IPS DF 19.7 (cell line): ENCODE measurements at places on chromosomes 16 and 17.

DNA sequence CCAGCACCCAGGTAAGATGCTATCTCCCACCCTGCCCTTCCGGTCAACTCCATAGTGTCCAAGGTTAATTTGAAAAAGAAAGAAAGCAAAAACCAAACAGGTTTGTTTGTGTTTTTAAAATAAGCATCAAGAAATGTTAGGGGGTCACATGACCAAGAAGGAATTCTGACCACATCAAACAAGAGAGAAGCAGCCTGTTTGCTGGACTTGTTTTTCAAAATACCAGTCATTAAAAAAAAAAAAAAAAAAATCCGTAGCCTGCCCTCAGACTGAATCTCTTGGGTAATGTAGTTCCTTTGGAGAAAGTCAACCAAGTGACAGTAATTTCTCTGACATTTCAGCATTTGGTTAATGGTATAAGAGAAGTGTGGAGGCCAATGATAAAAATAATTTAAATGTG, 38.4 kb downstream of the HNF1B start:
- DNase-seq: no peak

GRCh38 chr17:60390186-60390585, 1.7 kb downstream of the USP32 start:
- DNase-seq: no peak

DNA sequence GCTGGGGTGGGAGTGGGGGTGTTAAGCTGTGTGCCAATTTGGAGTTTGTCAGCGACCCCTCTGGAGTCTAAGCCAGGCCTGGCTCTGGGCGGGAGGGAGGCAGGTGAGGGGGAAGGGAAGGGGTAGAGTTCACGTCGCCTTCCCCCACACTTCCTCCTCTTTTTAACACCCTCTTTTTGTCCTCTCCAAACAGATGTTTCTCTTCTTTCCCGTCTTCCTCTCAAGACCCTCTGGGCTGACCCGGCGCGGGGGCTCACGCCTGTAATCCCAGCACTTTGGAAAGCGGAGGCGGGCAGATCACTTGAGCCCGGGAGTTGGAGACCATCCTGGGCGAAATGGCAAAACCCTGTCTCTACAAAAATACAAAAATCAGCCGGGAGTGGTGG, 3.3 kb downstream of the HOXB1 start:
- DNase-seq: no peak

- peak; percentile 20 for DNase-seq
These were observed 33.7 kb downstream of the GDE1 start for GRCh38 chr16:19488213-19488640.

DNA sequence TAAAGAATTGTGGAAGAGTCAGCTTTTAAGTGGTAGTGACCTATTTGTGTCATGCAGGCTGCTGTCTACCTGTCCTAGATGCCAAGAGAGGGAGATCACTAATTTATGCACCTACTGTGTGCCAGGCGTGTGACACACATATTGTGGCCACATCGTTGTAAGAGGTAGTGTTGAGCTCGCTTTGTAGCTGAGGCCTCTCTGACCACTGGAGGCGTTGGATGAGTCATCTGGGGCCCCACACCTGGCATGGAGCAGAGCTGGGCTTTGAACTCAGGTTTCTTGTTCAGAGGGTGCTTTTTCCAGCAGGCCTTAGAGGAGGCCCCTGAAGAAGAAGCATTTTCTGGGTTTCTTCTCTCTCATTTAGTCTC, 52.3 kb upstream of the LGALS9 start:
- DNase-seq: no peak

DNA sequence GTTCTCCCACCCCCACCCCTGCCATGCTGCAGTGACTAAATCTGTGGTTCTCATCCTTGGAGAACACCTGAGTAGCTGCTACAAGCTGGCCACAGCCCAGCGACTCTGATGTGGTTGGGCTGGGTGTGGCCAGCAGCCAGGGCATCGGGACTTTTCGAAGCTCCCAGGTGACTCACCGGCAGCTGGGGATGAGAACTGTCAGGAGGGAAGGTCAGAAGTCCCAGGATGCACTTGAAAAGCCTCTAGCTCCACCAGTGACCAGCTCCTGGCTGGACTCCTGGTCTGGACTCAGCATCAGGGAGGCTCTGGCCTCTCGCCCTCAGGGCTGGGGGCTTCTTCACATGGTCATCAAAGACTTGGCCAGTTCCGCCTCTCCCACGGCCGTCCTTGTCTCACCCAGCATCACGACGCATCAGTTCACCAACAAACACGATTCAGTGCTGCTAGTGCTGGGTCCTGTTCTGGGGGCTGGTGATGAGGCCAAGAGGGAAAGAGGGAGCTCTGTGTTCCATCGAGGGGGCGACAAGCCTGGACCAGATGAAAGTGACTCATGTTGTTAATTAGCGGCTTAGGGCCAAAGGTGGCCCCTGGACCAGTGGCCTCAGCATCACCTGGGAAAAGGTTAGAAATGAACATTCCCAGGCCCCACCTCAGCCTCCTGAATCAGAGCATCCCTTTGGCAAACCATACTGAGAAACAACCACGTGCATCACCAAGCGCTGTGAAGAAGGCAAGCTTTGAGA, 3.9 kb upstream of the C17orf99 start:
- DNase-seq: no peak

- DNase-seq: no peak
These were observed 6.1 kb downstream of the GOT2 start for GRCh38 chr16:58727796-58728568.

GRCh38 chr16:70577256-70577698, 53.7 kb downstream of the SF3B3 start:
- no peak for DNase-seq

- no peak for DNase-seq
These were observed 3.3 kb upstream of the ZC3H7A start for GRCh38 chr16:11800382-11800718.

- DNase-seq: no peak
These were observed 328.0 kb downstream of the TMEM114 start for GRCh38 chr16:8262299-8262698.

- DNase-seq: no peak
These were observed 171.7 kb downstream of the ZFHX3 start for GRCh38 chr16:72876221-72876620.

GRCh38 chr16:78639775-78640174, 540.3 kb downstream of the WWOX start:
- DNase-seq: no peak

- DNase-seq: no peak
These were observed 44.3 kb downstream of the PMP22 start for GRCh38 chr17:15220785-15221184.

- DNase-seq: no peak
These were observed 41.4 kb upstream of the VWA3A start for GRCh38 chr16:22050963-22051362.

GRCh38 chr16:79272141-79272577, 328.4 kb downstream of the MAF start:
- no peak for DNase-seq

- no peak for DNase-seq
These were observed 43.7 kb upstream of the TNRC6A start for GRCh38 chr16:24685539-24686432.

DNA sequence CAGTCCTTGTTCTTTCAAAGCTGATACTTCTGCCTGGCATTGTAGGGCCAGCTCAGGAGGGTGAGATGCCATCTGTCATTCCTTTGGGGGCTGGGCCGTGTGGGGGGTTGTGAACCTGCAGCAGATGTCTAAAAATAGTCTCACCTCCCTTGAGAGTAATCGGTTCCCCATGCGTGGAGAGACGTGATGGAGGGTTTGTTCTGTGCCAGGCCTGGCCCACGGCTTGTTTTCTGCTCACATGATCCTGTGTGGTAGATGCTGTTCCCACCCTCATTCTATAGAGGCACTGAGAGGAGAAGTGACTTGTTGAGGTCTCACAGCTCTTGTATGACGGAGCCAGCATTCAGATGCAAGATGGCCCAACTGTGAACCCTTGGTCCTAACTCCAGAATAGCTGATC, 4.6 kb downstream of the IRF8 start:
- DNase-seq: no peak
